A673 (cell line): ENCODE measurements at places on chromosomes 6 and 20.

DNA sequence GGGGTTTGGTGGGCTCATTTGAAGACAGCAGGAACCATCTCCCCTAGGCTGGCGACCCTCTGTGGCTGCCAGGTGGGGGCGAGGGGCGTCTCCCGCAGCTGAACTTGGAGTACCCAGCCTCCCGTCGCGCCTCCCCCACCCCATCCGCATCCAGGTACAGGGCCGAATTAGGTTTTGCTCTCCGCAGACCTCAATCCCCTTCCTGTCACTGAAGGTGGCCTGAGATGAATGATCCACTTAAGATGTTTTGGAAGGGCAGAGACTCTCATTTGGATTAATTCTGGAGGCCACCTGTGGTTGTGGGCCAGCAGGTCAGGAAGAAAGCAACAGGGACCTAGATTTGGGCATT lies 493 bp downstream of the CD83 start:
- no peak for DNase-seq

DNA sequence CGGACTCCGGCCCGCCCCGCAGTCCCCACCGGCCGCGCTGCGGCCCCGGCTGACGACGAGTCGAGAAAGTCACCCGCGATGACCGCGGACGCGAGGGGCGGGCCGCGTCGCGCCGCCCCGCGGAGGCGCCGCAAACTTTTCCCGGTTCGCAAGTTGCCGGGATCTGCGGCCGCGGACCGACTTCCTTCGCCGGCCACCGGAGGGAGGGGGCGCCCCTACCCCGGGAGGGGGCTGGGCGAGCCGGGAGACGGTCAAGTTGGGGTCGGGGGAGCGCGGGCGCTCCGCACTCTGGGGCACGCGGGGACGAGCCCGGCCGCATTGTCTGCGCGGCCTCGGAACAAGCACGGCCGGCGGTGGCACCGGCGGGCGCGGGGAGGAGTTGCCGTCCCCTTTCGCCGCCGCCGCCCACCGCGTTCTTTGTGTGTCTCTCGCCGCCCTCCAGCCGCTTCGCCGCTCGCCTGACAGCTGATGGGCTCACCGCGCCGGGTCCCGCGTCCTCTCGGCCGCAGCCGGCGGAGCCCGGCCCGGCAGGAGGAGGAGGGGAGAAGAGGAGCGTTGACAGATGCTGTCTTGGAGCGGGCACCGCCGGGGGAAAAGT lies 131.6 kb downstream of the OGFRL1 start:
- DNase-seq, result no peak

DNA sequence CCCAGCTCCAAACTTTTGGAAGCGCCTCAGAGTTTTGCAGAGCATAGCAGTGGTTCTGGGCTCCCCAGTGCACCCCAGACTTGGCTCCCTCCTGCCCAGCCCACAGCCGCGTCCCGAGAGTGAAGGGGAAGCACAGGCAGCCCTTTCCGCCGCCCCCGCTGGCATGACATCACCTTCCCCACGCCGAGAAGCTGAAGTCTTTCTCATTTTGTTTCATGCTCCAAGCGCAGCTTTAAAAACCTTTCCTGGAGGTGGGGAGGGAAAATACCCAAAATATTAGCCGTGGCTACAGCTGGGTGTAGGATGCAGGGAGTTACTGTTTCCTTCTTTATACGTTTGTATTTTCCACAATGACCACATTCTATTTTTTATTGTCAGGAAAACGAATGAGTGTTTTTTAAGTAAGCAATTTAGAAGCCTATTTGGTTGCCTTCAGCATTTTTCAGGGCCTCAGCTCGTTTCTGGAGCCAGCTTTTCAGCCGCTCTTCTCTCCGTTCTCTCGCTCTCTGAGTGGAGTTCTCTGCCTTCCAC lies 72.9 kb downstream of the SNX5 start:
- DNase-seq, result no peak

DNA sequence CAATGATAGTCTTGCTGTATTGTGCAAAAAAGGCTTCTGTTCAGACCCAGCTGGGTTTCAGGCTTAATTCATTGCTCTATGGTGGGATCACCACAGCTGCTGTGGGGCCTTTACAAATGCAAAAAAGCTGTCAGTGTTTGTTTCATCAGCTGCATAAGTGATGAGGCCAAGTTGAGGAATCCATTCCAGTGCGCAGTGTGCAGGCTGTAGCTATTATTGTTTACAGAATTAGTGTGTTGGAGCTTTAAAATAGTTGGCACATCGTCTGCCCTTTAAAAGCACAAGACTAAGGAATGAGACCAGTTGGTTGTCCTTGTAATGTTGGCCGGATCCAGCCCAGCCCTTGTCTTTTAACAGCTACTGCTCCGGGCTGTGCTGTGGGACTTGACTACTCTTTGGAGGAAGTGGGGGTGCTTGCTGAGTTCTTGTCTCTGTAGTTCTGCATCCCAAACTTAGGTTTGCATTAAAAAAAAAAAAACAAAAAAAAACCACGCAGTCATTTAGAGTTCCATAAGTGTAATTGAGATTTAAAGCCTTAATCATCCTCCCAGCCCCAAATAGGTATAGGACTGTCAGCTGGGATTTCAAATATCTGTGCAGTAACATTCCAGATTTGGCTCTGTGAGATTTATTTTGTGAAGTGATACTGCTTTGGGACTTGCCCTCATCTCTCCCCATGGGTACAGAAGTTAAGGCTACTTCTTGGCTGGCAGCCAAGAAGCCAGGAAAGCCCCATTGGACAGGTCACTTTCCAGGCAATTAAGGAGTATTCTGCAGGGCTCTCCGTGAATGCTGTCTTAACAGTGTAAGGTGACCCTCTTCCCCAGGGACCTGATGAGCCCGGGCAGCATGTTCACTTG lies 19.3 kb downstream of the JARID2 start:
- DNase-seq, result peak; percentile 91

DNA sequence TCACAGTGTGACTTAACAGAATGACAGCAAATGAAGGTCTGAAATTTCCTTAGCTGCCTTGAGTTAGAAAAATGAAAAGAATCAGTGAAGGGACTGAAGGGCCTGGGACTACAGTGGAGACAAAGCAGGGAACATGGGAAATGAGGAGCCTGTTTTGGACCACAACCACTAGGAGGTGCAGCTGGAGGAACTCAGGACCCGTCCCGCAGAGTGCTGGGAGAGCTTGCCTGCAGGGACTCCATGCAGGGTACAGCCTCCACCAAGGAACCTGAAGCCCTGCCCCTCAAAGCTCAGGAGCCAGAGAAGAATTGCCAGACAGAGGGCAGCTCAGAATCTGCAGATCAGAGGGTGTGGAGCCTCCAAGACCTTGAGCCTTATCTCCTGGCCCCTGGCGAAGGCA lies 50.7 kb downstream of the LRFN2 start:
- peak; percentile 71 for DNase-seq

GRCh38 chr20:53935344-53936084 lies 134.9 kb downstream of the BCAS1 start:
- no peak for DNase-seq

DNA sequence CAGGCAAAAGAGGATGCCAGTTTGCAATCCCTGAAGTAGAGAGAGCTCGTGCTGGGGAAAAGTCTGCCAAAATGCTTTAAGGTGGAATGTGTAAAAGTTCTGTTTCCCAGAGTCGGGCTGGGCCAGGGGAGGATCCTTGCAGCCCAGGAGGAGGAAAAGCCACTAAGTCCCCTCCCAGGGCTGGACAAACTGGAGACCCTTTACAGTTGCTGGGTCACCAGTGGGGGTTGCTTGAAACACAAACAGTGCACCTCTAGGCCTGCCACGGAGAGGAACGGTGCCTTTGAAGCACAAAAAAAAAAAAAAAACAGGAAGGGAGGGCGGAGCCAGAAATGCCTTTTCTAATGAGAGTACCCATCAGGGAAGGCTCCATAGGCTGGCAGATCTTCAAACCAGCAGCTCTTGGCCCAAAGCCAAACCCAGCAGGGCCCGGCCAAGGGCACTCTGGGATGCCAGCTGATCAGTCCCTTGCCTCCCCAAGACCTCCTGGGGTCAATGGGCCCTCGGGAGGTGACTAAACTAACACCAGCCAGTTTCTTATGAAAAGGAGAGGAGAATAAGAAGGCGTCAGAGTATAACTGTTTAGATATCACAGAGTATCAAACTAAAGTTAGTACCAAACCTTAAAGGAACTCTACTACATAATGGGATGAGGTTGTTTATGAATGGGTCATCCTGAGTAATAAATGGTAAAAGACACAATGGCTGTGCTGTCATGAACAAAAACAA lies 23.7 kb downstream of the HLA-A start:
- DNase-seq, result peak; percentile 85

DNA sequence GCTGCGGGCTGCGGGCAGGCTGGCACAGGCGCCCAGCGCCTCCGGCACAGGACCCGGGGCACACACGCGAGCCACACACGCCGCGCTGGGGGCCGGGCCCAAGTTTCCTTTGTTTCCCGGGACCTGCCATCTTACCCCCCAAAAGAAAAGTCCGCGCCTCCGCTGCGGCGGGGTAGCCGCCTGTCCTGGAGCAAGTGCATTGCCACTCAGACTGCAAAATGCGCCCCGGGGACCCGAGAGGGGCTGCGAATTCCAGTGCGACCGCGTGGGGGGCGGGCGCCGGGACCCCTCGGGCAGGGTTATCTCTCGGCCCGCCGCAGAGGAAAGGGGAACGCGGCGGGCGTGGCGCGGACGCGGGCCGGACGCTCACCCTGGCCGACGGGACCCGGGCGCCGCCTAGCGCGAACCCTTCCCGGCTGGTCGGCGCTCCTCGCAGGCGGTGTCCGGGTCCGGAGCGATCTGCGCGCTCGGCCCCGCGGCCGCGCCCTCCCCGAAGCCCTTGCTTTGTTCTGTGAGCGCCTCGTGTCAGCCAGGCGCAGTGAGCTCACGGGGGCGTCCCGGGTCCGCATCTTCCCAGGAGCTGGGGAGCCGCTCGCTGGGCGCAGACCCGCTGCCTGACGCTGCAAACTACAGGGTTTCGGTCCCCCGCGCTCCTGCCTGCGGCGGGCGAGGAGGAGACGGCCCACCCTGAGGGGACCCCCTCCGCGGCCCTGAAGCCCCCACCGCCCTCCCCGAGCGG lies 639 bp upstream of the CD24 start:
- peak; percentile 21 for DNase-seq

- DNase-seq, result no peak
These were observed 86.1 kb upstream of the STMND1 start for GRCh38 chr6:17015551-17016381.

GRCh38 chr6:26158076-26158580 lies 70.9 kb downstream of the HFE start:
- DNase-seq, result no peak
